ENCODE measurements at places on chromosomes 12 and 14. TPM values are rescaled to one million over a fixed set of nuclear protein-coding genes. Genes with fewer than 3 reads are reported as not detected.

DNA sequence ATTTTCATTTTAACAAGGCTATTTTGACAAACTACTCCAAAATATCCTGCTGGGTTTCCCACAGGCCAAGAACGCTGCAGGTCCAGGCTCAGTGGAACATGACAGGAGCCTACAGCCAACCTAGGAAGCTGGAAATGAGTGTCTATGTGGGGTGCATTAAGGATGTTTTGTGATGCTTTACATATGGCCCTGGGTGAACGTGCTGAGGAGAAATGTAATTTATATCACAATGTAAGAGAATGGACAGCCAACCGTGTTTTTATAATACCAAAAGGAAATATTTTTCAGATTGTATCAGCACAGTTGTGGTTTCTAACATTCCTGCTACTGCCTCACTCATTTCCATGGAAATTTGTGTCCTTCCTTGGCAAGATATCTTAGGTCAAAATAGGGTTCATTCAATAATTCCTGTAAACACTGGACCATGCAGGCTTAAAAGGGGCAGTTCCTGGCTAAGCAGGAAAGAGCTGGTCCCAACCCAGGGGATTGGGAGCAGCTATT, 51.5 kb downstream of the ST8SIA1 start:
- DNase-seq = no peak
- peaks cover 11% of the 10 kb centered on the region for H3K4me1 ChIP-seq
- H3K27me3 ChIP-seq = no peaks in the 10 kb centered on the region
- H3K36me3 ChIP-seq = no peaks in the 10 kb centered on the region
- no peak overlapping the region for H3K27ac ChIP-seq
- H3K4me3 ChIP-seq = no peak overlapping the region

GPRC5D gene
- total RNA-seq = not detected

TAMALIN gene
- total RNA-seq = 22.0 TPM

SERPINA10 gene
- total RNA-seq = not detected

RPL10L gene
- not detected for total RNA-seq

DNA sequence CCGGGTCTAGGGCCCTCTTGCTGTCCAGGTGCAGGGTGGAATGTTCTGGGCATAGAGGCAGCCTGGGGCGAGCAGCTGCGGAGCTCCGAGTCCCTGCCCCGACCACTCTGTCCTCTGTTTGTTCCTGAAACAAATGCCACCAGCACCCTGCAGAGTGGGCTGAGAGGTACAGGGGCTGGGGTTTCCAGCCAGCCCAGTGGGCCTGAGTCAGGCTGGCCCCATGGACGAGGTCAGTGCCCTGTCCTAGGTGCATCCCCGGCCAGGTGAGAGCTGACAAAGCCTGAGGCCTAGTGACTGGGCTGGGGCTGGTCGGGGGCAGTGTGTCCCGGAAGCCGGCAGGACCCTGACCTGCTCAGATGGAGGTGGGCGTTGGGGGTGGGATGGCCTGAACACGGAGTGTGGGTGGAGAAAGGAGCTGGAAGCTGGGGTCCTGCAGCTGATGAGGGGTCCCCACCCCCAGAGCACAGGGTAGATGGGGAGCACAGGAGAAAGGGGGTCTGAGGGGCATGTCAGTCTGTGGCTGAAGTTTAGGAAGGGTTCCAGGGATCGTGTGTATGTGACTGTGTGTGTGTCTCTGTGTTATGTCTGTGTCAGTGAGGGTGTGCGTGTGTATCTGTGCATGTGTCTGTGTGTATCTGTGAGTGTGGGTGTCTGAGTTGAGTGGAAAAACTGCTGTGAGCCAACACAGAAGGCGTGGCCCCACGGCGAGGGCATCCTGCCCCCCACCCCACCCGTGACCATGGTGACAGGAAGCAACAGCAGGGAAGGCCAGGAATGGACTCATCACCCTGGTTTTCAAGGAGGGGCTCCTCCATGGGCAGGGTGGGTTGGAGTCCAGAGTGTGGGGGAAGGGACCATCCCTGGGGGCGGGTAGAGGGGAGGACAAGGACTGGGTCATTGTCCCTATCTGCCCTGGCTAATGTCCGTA, 2.4 kb upstream of the CRIP1 start:
- H3K27me3 ChIP-seq = peaks cover 54% of the 10 kb centered on the region
- DNase-seq = no peak
- peak overlapping the region; percentile 0 for H3K27ac ChIP-seq
- no peak overlapping the region for H3K4me3 ChIP-seq
- H3K4me1 ChIP-seq = peaks cover 44% of the 10 kb centered on the region

- peak overlapping the region; percentile 5 for H3K4me3 ChIP-seq
- no peak for DNase-seq
- H3K36me3 ChIP-seq = peaks cover 10% of the 10 kb centered on the region
- H3K27me3 ChIP-seq = no peaks in the 10 kb centered on the region
- peaks cover 26% of the 10 kb centered on the region for H3K4me1 ChIP-seq
These were observed 9.8 kb downstream of the EPYC start for GRCh38 chr12:90995010-90995409.

GRCh38 chr12:59158066-59158465, 237.8 kb upstream of the LRIG3 start:
- no peaks in the 10 kb centered on the region for H3K27me3 ChIP-seq
- H3K4me1 ChIP-seq = peaks cover 1% of the 10 kb centered on the region
- DNase-seq = no peak
- H3K27ac ChIP-seq = no peak overlapping the region
- H3K36me3 ChIP-seq = no peaks in the 10 kb centered on the region
- no peak overlapping the region for H3K4me3 ChIP-seq

L2HGDH gene
- 12.1 TPM for total RNA-seq

MYBPC1 gene
- total RNA-seq = not detected

OTUB2 gene
- 6.6 TPM for total RNA-seq

GRCh38 chr14:55718551-55718950, 138.5 kb downstream of the KTN1 start:
- H3K4me3 ChIP-seq = no peak overlapping the region
- H3K27me3 ChIP-seq = no peaks in the 10 kb centered on the region
- no peaks in the 10 kb centered on the region for H3K36me3 ChIP-seq
- H3K4me1 ChIP-seq = no peaks in the 10 kb centered on the region
- DNase-seq = no peak

- H3K4me1 ChIP-seq = no peaks in the 10 kb centered on the region
- no peak overlapping the region for H3K27ac ChIP-seq
- H3K36me3 ChIP-seq = peaks cover 10% of the 10 kb centered on the region
- H3K4me3 ChIP-seq = no peak overlapping the region
These were observed 8.2 kb downstream of the CAMKK2 start for GRCh38 chr12:121288158-121288845.

DNA sequence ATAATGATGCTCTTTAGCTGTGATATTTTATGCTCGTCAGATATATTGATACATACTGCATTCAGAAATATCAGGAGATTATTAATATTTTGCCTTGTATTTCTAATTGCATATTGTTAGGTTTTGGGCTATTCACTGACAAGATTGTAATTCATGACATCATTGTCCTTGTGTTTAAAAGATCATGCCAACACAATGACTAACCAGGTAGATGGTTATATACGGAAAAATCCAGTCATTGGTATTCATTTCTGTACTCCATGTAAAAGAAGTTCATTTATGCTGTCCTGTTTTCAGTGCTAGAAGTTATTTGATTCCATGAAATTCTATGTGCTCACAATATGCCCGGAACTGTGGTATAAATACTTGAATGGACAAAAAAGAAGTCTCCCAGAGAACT, 107.5 kb downstream of the KITLG start:
- H3K4me1 ChIP-seq = peaks cover 6% of the 10 kb centered on the region
- no peaks in the 10 kb centered on the region for H3K27me3 ChIP-seq
- peaks cover 7% of the 10 kb centered on the region for H3K36me3 ChIP-seq
- H3K4me3 ChIP-seq = no peak overlapping the region

DNA sequence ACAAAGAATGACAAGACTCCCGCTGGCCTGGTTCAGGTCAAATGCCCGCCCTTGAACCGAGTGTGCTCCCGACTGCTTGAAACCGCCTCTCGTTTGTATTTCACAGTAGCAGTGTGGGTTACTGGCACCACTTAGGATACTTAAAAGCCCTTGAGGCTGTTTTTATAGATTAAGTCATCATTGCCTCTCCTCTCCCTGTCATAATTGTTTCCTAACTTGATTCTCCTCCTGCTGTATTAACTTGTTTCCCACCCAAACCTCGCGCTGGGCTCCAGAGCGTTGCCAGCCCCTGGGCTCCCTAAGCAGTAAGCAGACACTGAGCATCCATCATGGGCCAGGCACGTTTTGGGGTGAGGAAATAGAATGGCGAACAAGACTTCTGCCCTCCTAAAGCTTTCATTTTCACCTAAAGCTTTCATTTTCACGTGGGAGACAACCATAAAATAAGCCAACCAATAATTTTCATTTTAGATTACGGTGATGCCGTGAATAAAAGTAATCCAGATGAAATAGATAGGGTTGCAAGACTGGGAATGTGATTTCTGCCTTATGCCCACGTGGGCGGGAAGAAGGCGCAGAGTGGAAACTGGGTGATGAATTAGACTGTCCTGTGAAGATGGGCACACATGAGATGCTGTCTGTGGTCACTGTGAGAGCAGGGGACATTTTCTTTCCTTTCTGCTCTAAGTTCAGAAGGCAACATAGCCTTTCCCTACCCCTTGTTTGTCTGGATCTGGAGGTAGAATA, 97.5 kb downstream of the PPP2R5C start:
- no peak for DNase-seq
- no peak overlapping the region for H3K27ac ChIP-seq
- H3K4me3 ChIP-seq = no peak overlapping the region
- H3K4me1 ChIP-seq = peaks cover 3% of the 10 kb centered on the region
- H3K27me3 ChIP-seq = no peaks in the 10 kb centered on the region
- H3K36me3 ChIP-seq = peaks cover 28% of the 10 kb centered on the region

GRCh38 chr14:24966579-24966964, 83.4 kb downstream of the STXBP6 start:
- peaks cover 28% of the 10 kb centered on the region for H3K4me1 ChIP-seq
- no peaks in the 10 kb centered on the region for H3K36me3 ChIP-seq
- H3K27me3 ChIP-seq = no peaks in the 10 kb centered on the region
- DNase-seq = no peak
- no peak overlapping the region for H3K4me3 ChIP-seq
- H3K27ac ChIP-seq = peak overlapping the region; percentile 88

RFLNA gene
- 37.9 TPM for total RNA-seq

TTC9 gene
- 4.6 TPM for total RNA-seq

PTGR2 gene
- 14.5 TPM for total RNA-seq

DNA sequence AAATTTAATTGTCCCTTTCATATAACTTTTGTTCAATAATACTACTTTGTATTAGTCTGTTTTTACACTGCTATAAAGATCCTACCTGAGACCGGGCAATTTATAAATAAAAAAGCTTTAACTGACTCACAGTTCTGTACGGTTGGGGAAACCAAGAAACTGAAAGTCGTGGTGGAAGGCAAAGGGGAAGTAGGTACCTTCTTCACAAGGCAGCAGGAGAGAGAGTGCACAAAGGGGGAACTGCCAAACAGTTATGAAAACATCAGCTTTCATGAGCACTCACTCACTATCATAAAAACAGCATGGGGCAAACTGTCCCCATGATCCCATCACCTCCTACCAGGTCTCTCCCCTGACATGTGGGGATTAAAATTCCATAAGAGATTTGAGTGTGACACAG, 1069.0 kb downstream of the FSCB start:
- H3K4me1 ChIP-seq = peaks cover 3% of the 10 kb centered on the region
- H3K27ac ChIP-seq = no peak overlapping the region
- no peak overlapping the region for H3K4me3 ChIP-seq
- no peak for DNase-seq

DNA sequence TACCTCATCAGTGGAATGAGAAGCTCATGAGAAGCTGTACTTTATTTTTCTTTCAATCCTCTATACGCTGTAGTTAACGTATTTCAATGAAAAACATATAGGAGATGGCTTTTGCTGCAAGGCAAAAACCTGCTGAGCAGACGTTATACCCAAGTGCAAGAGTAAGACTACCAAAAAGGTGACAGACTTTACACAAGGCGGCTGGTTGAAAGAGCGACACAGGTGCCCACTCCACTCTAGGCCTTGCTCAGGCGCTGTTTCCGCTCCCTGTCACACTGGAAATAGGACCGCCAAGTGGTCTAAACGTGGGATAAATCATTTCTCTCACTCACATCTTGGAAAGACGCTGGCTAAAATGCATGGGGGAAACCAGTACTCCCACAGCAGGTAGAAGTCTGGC, 54.5 kb downstream of the PPP2R5C start:
- peaks cover 29% of the 10 kb centered on the region for H3K4me1 ChIP-seq
- no peak overlapping the region for H3K4me3 ChIP-seq
- DNase-seq = no peak
- peak overlapping the region; percentile 25 for H3K27ac ChIP-seq
- H3K36me3 ChIP-seq = no peaks in the 10 kb centered on the region

GRCh38 chr14:101183376-101184103, 280.0 kb upstream of the RTL1 start:
- no peaks in the 10 kb centered on the region for H3K36me3 ChIP-seq
- no peak overlapping the region for H3K4me3 ChIP-seq
- peaks cover 1% of the 10 kb centered on the region for H3K27me3 ChIP-seq
- H3K27ac ChIP-seq = no peak overlapping the region
- peak; percentile 80 for DNase-seq
